ENCODE measurements at places on chromosomes 6 and 20. TPM values are rescaled to one million over a fixed set of nuclear protein-coding genes. Genes with fewer than 3 reads are reported as not detected.
A peak's percentile ranks its signal among the peaks of the same experiment; 100 is the strongest.

DNA sequence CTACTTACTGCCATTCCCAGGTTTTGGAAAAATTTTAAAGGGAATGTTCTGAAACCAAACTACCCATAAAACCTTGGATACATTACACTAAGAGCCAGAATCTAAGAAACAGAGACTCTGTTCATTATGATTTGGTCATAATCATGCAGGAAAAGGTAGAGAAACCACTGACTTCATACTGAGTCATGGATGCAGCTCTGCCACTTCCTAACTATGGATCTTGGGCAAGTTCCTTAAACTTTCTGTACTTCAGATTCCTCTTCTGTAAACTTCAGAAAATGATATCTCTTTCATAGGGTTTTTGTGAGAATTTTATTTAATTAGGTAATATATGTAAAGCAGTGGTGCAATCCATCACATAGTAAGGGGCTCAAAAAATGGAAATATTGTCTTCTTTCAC is 20.0 kb downstream of the PLA2G7 start:
- peak; percentile 89 for DNase-seq

EIF6 gene
- total RNA-seq, result 226 TPM

ZNF391 gene
- 0.53 TPM for total RNA-seq

DNA sequence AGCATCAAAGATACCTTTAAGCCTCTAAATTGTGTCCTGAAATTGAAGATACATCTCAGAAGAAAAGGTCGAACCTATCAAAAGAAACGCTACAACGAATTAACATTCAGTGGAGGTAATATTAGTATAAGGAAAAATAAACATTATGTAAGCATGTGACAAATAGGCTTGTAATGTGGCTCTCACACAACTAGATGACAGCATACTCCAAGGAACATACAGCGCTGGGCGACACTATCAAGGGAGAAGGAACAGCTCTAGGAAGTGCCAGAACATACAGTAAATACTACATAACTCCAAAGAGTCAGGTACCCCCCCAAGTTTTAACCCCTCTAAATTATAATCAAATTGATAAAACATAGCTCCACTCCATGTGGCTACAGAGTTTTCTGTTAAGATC is 103.5 kb downstream of the LAMP5 start:
- DNase-seq, result peak; percentile 70

CTSZ gene
- 87.8 TPM for total RNA-seq

- no peak for DNase-seq
Measured at GRCh38 chr6:56625356-56625755, 17.3 kb downstream of the DST start.

FAM162B gene
- not detected for total RNA-seq

OTOR gene
- not detected for total RNA-seq

PLCB1 gene
- total RNA-seq, result 1.1 TPM

MEP1A gene
- total RNA-seq, result not detected

CD109 gene
- total RNA-seq, result 27.4 TPM

DNA sequence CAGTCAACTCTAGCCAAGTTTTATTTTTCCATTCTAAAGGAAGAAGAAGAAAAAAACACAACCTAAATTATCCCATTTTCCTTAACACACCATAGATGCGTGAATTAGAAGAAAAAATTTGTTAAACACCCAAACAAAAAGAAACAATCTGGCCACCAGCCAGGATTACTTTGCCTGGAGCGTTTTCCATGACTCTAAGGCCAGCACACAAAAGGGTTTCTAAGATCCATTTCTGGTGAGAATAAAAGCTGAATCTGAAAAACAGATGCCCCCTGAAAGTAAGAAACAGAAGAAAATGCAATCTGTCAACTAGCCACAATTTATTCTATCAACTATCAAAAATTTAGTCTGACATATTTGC is 267.2 kb upstream of the SULF2 start:
- peak; percentile 61 for DNase-seq

KCNB1 gene
- not detected for total RNA-seq

TMEM217 gene
- total RNA-seq, result 0.38 TPM

DNA sequence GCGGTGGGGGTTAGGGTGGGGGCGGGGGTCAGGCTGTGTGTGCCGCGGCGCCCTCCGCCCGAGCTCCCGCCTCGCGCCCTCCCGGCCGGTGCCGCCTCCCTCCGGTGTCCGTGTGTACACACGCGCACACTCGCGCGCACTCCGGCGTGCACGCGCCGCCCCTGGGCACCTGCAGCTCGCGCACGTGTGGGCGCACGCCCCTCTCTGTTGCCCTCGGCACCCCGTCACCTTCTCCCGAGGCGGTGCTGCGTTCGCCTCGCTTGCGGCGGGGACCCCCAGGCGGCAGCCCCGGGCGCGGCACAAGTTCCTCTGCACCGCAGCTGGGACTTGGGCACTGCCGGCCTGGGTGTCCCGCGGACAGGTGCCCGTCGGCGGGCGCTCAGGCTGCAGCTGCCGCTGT is 525 bp downstream of the MACROD2 start:
- no peak for DNase-seq

Data from bronchial epithelial cell (primary cell).